ENCODE measurements at places on chromosomes 2 and 18.

DNA sequence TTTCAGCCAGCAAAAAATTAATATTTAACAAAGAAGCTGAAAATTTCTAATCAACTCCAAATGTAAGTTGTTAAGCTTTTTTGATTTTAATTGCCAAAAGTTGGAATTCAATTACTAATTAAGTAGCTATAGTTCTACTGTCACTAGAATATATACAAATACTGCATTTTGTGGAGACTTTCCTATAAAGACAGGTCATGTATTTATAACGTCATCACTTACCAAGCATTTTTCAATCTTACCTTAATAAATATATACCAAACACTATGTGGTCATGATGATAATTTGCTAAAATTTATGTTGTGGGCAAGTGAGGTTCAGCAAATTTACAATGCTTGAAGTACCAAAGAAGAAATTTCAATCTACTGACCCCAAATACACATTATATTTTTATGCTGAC, 24.2 kb upstream of the TMEFF2 start:
- DNase-seq, result no peak

GRCh38 chr18:60664736-60665135, 292.2 kb upstream of the MC4R start:
- no peak for DNase-seq

GRCh38 chr2:68282811-68283418, 30.6 kb upstream of the PPP3R1 start:
- no peak for DNase-seq

GRCh38 chr2:69309351-69310110, 77.5 kb downstream of the GFPT1 start:
- no peak for DNase-seq

DNA sequence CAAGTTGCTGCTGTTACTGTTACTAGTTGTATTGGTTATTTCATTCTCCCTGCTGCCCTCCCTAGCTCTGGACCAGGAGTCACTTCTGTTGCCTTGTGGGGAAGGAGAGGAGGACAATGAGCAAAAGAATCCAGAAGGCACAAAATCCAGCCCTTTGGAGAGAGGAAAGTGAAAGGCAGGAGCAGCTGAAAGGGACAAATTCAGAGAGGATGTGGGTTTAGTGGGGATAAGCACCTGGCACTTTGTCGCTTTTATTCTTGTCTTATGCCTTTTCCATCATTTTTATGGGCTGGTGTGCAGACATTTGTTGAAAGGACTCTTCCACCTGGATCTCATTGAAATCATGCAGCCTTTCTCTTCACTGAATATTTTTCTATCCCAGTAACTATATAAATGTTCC, 24.3 kb upstream of the LTBP1 start:
- DNase-seq, result no peak

DNA sequence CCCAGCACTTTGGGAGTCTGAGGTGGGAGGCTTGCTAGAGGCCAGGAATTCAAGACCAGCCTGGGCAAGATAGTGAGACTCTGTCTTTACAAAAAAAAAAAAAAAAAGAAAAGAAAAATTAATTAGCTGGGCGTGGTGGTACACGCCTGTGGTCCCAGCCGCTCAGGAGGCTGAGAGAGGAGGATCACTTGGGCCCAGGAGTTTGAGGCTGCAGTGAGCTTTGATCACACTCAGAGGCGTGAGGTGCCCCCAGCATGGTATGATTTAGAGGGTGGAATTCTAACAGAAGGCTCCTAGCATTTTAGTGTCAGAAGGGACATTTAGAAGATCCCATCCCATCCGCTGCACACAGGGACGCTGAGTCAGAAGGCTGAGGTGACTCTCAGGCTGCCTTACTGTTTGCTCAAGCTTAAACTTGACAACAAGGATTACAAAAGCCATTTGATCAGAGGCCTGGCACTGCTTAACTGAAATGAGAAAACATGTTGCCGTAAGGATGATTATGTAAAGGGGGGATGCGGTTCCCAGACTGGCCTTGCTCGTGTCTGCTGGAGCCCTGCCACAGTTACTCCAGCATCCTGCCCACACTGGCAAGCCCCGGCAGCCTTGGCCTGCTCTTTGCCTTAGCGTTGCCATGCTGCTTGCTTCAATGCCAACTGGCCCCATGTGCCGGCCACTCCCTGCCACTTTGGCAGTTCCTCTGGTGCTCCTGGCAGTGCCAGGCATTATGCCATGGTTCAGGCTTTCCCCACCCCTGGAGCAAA, 45.6 kb upstream of the SLC1A4 start:
- no peak for DNase-seq

- DNase-seq, result no peak
These were observed 6.1 kb downstream of the CHMP1B start for GRCh38 chr18:11857177-11857887.

GRCh38 chr2:98508709-98509066, 64.0 kb downstream of the INPP4A start:
- DNase-seq, result peak; percentile 68

- DNase-seq, result no peak
These were observed 24.1 kb upstream of the FZD7 start for GRCh38 chr2:202009581-202009980.

DNA sequence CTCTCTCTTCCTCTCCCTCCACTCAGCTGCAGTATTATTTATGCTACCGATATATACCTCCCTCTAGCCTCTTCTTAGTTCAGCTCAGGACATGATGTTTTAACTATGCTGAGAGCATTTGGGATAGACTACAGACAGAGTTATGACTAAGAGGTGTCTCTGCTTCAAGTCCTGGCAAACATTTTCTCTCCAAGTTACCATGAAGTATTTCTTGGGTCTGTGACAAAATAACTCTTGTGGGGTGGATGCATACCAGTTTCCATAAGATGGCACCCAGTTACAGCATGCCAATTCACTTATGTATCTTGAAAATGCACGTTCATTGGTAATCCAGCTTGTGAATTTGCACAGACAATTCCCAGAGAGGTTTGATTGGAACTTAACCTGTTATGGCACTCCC, 737.6 kb downstream of the SLC4A3 start:
- no peak for DNase-seq

DNA sequence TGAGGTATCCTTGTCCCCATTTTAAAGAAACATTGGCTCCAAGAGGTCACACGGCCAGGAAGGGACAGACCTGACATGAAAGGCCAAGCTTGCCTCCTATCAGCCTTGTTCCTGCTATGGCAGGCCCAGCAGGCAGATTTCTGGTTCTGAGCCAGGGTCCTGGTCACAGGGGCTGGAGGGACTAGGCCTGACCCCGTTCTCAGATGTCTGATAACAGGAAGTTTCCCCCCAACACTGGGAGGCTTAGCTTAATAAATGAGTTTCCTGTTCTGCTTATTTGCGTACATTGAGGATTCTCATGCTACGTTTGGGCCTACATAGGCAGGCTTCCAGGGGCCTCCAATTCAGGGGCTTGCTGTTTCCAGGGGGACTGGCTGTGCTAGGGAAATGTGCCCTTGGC, 107.8 kb upstream of the LTBP1 start:
- no peak for DNase-seq

- no peak for DNase-seq
These were observed 14.8 kb downstream of the KLHL29 start for GRCh38 chr2:23399674-23400261.

DNA sequence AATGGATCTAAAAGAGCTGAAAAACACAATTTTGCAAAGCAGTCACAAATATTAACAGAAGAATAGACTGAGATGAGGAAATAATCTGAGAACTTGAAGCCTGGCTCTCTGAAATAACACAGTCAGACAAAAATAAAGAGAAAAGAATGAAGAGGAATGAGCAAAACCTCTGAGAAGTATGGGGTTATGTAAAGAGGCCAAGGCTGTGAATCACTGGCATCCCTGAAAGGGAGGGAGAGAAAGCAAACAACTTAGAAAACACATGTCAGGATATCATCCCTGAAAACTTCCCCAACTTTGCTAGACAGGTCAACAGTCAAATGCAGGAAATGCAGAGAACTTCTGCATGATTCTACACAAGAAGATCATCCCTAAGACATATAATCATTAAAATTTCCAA, 73.5 kb upstream of the LHCGR start:
- no peak for DNase-seq

GRCh38 chr2:240998995-240999791, 775 bp downstream of the SNED1 start:
- DNase-seq, result no peak

GRCh38 chr2:113720167-113720566, 36.3 kb downstream of the SLC35F5 start:
- DNase-seq, result no peak

GRCh38 chr2:118265873-118266455, 177.7 kb downstream of the INSIG2 start:
- DNase-seq, result no peak

GRCh38 chr18:2572892-2573291, 1.5 kb downstream of the NDC80 start:
- no peak for DNase-seq

GRCh38 chr2:195552581-195552980, 104.4 kb upstream of the SLC39A10 start:
- no peak for DNase-seq

GRCh38 chr2:69969126-69969983, 7.9 kb upstream of the ASPRV1 start:
- no peak for DNase-seq

DNA sequence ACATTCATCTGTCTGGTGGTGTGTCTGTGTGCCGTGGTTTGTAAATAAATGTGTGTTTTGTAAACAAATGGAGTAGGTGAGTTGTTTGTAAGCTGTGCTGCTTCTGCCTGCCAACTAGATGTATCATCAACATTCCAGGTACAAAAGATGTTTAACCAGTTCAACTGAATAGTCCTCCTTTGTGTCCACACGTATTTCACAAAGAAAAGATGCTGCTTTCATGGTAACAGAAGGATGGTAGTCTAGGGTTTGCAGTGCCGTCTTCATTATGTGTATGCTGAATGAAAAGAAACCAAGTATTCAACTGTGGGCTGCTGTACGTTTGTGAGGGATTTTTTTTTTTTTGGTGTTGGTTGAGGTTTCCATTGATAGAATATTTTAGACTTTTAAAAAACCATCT, 72.1 kb downstream of the CAMKMT start:
- no peak for DNase-seq

Data from stimulated activated CD4-positive, alpha-beta T cell treated with anti-CD3 and anti-CD28 coated beads, Interleukin-4, amount 100 ng/mL, for 4 hours (primary cell).